ENCODE measurements at places on chromosomes 5 and 9. TPM values are rescaled to one million over a fixed set of nuclear protein-coding genes. Genes with fewer than 3 reads are reported as not detected.

DNA sequence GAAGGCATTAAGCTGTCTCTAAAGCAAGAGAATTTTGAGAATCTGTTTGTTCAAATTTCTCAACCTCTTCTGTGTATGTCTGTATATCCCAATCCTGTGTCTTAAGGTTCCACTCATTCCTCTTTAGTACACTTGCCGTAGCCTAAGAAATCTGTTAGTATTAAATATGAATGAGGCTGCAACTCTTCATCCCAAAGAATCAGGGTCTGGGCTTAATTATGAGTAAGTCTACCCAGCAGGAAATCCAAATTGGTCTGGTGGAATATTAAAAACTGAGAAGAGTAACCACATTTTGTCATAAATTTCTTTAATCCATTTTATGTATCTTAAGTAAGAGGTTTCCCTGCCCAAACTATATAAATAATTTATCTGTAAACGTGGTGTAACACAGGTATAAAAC, 1171.2 kb downstream of the CDH12 start:
- DNase-seq = no peak

GRCh38 chr9:82333671-82334070, 345.1 kb downstream of the SPATA31D1 start:
- DNase-seq = no peak

GRCh38 chr9:87405677-87406542, 91.8 kb upstream of the DAPK1 start:
- DNase-seq = peak; percentile 20

DNA sequence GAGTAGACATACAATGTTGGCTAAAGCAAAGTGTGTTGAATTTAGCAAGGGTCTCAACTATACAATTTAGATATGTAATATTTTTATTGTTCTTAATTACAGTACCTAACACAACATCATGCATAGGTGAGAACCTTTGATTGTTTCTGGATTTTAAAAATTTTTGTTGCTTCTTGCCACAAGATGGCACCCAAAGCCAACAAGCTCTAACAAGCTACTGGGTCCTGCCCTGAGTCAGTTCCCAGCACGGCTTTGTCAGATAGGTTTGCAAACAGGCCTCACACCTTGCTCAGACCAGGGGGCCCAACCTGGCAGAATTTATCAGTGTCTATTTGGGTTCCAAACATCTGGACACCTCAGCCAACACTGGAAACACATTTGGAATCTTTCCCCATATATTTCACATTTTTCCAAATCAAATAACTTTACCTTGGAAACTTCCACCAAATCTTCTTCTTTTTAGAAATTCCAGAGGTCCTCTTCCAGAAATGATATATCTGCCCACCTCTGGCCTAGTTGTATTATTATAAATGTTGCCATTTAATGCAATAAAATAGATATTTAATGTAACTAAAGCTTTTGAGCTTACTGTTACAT, 49.5 kb upstream of the EGFLAM start:
- DNase-seq = no peak

DNA sequence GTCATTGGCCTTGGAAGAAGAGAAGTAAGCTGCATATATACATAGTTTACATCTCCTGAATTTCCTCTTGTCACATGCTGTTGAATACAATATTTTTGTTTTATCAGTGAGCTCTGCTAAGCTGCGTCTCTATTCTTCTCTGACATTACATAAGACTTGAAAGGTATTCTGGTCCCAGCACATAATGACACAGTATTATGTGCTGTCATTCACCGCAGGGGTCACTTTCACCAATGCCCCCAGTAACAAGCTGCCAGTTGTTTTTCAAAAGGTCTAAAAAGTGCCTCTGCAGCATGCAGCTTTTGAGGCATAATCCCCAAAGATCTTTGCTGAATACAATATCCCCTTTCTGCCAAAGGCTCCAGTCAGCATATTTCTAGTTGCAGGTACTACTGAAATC, 349.0 kb upstream of the FAM174A start:
- no peak for DNase-seq

SVEP1 gene
- total RNA-seq = 2.1 TPM

TAF11L9 gene
- total RNA-seq = not detected

FAM78A gene
- 2.0 TPM for total RNA-seq

ITGA1 gene
- 52.5 TPM for total RNA-seq

HSDL2 gene
- total RNA-seq = 48.9 TPM

Measured in colonic mucosa (tissue), 4 donors.